ENCODE measurements at places on chromosomes 4 and X. TPM values are rescaled to one million over a fixed set of nuclear protein-coding genes. Genes with fewer than 3 reads are reported as not detected.

DNA sequence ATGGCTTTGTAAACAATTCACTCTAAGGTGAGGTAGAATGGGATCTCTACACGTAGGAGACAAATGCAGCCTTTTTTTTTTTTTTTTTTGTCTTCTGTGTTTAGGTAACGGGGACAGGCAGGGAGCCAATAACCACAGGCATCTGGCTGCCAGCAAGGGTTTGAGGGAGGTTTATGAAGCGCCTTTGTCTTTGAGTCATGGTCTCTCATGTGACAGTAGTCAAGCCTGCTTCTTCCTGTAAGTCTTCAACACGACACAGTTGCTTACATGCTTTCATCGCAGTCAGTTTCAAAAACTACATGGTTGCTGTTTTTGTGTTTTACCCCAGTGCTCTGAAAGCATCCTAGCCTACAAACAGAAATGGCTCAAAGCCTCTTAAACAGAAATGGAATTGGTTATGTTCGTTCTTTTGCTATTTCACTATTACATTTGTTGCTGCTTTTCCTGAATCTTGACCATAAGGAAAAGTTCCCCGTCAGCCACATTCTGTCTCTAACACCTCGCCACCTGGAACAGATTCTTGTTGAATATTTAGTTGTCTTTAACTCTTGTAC lies 127.8 kb upstream of the METTL14 start:
- no peak for DNase-seq
- no peaks in the 10 kb centered on the region for H3K27me3 ChIP-seq
- H3K27ac ChIP-seq, result no peak overlapping the region
- H3K4me1 ChIP-seq, result no peaks in the 10 kb centered on the region

DNA sequence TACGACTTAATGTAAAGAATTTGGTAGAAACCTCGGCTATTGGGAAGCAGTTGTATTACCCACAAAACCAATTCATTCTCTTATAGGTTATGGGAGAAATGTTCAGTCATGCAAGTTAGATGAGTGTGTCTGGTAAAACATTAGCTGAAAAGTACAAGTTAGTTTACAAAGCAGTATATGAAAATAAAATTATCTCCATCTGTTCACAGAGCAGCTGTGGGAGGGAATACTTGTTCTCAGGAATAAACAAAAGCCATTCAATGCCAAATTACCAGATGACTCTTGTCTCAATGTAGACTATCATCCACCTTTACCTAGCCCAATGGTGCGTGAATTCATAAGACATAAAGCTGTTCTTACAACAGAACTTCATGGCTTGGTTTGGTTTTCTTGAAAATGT lies 28.6 kb downstream of the STAP1 start:
- DNase-seq, result no peak
- H3K4me1 ChIP-seq, result no peaks in the 10 kb centered on the region
- H3K36me3 ChIP-seq, result no peaks in the 10 kb centered on the region
- no peaks in the 10 kb centered on the region for H3K27me3 ChIP-seq

- no peak for DNase-seq
- H3K27me3 ChIP-seq, result no peaks in the 10 kb centered on the region
- no peak overlapping the region for H3K4me3 ChIP-seq
- no peak overlapping the region for H3K27ac ChIP-seq
- H3K4me1 ChIP-seq, result no peaks in the 10 kb centered on the region
- no peaks in the 10 kb centered on the region for H3K36me3 ChIP-seq
These were observed 28.8 kb downstream of the PPP2R3B start for GRCh38 chrX:357693-358471.

DNA sequence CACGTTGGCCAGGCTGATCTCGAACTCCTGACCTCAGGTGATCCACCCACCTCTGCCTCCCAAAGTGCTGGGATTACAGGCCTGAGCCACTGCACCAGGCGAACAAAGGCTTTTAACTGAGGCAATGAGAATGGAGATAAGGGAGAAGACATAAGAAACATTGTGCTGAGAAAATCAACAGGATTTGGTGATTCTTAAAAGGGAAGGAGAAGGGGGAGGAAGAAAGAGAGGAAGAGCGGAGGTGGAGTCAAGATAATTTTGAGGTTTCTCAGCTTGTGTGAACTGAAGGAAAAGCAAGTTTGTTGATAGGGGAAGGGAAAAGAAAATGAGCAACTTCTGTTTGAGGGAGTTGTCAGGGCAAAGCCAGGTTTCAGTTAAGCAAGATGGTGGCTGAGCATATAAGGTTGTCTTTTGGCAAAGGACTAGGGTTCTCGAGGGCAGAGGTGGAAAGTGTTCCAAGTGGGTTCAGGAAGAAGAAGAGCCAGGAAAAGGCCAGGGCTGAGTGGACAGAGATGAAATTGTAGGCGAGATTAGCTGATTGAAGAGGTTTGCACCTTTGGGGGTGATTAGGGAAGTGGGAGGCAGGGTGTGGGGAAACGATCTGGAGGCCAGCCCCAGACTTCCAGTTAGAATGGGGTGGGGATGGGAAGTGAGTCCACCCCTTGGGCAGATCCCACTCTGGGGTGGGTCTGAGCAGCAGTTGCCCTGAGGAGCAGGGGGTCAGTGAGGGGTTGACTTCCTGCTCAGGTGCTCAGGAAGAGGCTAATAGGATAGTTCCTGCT lies 7.8 kb downstream of the DOCK11 start:
- no peaks in the 10 kb centered on the region for H3K36me3 ChIP-seq
- no peaks in the 10 kb centered on the region for H3K27me3 ChIP-seq
- no peak overlapping the region for H3K4me3 ChIP-seq
- no peaks in the 10 kb centered on the region for H3K4me1 ChIP-seq
- H3K27ac ChIP-seq, result peak overlapping the region; percentile 2
- DNase-seq, result no peak

SMR3B gene
- not detected for total RNA-seq
